HTR-8/SVneo (cell line): ENCODE measurements at places on chromosomes 4 and X.

DNA sequence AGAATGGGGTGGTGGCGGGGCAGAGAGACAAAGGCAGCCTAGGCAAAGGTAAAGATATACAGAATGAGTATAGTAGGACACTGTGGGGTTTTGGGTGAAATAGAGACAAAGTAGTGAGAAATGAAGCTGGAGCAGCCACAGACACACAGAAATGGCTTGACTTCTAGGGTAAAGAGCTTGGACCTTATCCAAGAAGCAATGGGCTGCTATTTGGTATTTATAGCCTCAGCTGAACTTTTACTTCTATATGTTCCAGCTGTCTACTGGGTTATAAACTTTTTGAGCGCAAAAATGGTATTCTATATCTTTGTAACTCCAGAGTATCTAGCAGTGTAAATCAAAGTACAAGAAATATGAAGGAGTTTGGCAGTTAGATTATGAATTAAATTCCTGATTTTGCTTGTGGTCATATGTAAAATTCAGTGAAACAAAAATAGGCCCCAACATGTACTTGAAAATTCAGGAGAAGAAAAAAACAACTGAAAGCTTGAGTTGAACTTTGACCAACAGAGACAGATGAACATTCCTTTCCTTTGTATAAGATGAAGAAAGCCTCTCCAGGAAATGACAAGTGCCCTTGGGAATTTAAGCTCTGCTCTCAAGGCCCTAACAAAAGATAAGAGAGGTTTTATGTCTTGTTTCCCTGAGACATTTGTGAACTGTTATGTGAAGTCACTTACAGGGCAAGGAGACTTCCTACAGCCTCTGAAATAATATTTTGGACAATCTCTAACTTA lies 354.1 kb downstream of the CHIC1 start:
- peak; percentile 88 for DNase-seq

GRCh38 chr4:42855779-42856178 lies 36.7 kb upstream of the GRXCR1 start:
- DNase-seq = no peak

- no peak for DNase-seq
Observed at GRCh38 chr4:22531311-22532019, 15.6 kb upstream of the ADGRA3 start.

DNA sequence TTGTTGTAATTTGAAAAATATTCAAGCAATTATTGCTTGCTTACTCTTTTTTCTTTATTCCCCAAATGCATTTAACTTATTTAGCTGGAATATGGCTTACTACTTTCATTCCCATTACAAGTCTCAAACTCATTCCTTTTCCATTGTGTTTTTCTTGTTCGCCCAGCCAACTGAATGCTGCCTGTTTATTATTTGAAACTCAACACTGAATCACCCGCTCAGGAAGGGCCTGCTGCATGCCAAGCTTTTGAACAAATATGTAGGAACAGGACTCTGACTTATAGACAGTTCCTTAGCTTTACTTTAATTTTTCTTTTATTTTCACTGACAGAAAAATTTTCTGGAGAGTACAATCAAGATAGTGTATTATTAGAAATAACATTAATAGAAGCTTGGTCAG lies 12.9 kb downstream of the PCDH18 start:
- DNase-seq = no peak

DNA sequence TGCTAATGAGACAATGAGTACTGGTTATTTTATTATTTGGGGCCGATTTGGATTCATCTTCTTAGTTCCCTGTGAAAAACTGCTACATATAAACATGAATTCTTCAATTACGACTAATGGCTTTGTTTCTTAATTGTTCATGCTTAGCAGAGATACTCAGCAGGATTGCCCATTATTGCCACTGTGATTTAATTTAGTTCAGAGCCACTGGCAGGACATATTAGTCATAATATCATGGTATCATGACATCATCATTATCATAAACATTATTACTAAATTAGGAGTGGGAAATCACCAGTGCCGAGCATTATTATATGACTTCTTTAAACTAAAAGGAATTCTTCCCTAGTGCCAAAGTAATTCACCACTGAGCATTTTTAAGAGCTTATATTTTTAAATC lies 201.4 kb downstream of the SPOCK3 start:
- no peak for DNase-seq

- DNase-seq = peak; percentile 78
Observed at GRCh38 chr4:119103263-119103662, 32.4 kb upstream of the MYOZ2 start.

GRCh38 chr4:170884969-170885570 lies 795.3 kb upstream of the AADAT start:
- DNase-seq = no peak

GRCh38 chr4:168150420-168151050 lies 58.2 kb downstream of the ANXA10 start:
- no peak for DNase-seq

GRCh38 chr4:76147454-76148141 lies 599 bp downstream of the NUP54 start:
- DNase-seq = peak; percentile 57

DNA sequence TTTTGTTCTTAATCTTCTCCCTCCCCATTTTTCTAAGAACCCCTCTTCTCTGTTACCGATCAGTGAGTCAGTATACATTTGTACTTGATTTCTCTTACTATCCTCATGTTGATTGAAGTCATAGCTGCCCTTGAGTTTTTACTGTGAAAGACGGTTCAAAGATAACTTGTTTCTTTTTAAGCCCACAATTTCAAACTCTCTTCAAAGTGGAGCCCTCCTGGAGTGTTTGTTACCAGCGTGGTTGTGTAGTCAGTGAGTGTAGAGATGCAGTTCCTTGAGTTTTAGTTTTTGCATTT lies 7.9 kb downstream of the PPP1R3F start:
- no peak for DNase-seq
